ENCODE measurements at places on chromosomes 16 and 17. TPM values are rescaled to one million over a fixed set of nuclear protein-coding genes. Genes with fewer than 3 reads are reported as not detected.

DNA sequence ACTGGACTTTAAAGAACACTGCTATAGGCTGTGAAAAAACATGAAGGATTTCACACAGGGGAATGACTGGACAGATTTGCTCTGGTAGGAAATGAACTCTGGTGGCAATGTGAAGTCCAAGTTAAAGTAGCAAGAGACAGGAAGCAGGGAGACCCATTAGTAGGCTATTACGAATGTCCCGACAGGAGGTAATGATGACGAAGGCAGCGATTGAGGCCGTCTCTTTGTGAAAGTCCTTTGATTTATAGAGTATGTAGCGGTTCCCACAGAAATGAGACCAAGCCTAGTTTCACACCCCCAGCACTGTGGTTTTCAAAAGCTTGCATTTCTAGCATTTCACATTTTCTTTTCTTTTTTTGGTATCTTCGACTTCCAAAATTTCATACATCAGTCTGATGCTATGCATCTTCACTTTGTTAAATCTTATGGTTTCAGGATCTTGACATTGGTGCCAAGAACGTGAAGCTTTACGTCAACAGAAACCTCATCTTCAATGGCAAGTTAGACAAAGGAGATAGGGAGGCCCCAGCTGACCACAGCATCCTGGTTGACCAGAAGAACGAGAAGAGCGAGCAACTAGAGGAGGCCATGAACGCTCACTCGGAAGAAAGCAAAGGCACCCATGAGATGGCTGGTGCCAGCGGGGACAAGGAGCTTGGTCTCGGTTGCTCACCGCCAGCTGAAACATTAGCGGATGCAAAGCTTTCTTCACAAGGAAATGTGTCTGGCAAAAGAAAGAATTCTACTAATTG, 189.8 kb downstream of the KATNIP start:
- DNase-seq: no peak

DNA sequence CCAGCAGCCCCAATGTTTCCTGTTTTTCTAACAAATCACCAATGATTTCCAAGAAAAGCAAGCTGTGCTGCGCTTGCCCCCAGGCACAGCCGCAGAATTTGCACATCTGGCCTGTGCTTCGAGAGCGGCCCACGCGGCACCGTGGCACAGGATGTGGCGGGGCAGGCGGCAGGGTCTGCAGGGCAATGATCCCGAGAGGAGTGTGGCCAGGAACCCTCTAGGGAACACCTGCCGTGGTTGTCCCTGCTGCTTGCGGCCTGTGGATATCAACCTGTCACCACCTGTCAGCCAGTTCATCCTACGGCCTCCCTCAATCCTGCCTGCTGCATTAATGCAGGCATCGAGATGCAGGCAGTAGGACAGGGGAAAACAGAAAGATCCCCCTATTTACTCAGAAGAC, 24.0 kb downstream of the PIK3R5 start:
- no peak for DNase-seq

GRCh38 chr16:6341981-6342380, 990.7 kb upstream of the RBFOX1 start:
- DNase-seq: no peak

GRCh38 chr16:47693226-47693625, 232.1 kb downstream of the PHKB start:
- DNase-seq: no peak

GRCh38 chr17:27575912-27576252, 55.1 kb upstream of the LGALS9 start:
- DNase-seq: no peak

GRCh38 chr17:2797637-2798036, 1.4 kb downstream of the RAP1GAP2 start:
- no peak for DNase-seq

DNA sequence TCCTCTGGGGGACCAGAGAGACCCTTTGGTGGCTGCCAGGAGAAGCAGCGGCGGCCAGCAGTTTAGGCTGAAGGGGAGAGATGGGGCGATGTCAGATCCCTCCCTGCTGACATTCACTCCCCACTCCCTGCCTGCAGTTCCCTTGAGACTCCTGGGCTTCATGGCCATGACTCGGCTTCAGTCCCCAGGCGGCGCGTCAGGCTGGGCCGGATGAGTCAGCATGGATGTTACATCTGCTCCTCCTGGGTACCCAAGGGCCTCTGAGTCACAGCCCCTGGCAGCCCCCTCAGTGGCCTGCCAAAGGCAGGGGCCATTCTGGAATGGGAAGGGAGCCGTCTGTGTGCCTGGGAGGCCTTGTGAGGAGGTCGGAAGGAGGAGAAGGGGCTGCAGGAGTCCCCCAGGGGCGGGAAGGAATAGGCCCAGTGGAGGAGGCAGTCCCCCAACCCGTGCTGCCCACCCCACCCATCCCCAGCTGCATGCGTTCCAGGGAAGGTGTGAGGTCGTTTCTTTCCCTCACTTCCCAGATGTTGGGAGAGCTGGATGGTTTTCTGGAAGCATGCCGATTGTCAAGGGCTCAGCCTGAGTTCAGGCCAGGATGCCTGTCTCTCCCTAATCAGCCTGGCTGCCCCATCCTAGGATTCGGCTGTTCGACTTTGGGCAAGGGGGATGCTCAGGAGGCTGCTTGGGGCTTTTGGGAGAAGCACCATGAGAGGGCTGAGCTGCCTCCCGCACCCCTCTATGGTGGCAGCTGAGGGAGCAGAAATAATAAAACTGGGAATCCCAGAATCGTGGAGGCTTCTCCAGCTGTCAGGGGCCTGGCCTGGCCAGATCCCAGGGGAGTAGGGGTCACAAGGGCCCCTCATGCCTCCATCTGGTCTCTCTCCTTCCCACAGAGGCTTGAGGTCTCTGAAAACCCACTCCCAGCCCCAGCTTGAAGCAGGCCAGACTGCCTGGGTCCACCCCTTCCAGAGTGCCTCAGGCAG, 9.7 kb downstream of the RHBDL3 start:
- DNase-seq: peak; percentile 67

- DNase-seq: no peak
Observed at GRCh38 chr16:84465154-84465553, 39.3 kb downstream of the MEAK7 start.

DNA sequence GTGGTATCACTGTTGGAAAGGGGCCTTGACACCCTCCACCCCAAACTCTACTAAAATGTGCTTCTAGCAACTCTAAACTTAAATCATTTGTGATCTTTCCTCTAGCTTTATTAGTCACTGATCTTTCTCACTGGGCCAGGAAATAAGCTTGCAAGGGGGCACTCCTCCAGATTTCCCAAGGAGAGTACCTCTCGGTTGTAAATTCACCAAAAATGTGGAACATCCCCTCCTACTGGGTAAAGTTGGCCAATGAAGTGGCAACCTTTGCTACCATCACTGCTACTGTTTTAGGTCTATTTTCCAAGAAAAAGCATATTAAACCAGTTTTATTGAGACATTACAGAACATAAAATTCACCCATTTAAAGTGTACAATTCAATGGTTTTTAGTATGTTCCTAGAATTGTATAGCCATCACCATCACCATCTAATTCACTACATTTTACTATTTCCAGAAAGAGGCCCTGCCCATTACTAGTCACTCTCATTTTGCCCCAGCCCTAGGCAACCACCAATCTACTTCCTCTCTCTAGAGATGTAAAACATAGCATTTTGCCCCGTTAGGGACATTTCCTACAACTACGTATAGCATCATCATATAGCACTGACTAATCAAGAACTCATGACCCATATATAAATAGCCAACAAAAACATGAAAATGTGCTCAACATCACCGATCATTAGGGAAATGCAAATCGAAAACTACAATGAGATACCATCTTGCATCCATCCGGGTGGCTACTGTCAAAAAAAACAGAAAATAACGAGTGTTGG, 44.6 kb upstream of the ADCY9 start:
- DNase-seq: peak; percentile 32

DNA sequence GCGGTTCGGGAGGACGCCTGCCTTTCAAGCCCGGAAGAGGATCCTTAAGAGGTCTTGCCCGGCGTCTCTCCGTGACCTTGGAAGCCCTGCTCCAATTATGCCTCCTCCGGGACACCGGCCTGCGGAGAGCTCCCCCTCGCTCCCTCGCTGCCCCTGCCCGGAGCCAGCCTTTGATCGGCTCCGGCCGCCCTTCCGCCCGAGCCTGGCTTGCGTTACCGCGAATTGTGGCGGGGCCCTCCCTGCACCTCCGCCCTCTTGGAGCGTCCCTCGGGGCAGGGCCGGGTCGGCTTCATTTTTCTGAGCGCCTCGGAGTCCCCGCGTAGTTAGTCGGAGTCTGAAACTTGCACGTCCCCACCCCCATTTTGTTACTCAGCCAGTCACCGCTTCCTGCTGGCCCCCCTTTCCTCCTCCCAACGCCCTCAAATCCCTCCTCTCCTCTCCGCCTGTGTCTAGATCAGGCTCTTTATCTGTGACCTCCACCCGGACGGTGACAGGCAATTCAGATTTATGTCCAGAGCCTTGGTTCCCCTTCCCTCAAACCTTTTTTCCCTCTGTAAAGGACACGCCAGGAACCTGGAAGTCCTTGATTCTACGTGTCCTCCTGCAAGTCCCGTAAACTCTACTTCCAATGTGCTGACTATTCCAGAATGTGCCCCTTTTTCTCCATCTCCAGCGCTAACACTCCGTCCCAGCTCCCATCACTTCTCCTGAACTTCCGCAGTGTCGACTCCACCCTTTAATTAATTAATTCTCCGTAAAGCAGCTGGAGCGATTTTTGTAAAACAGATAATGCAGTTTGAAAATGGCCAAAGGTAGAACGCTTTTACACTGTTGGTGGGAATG, 569 bp upstream of the RABEP2 start:
- peak; percentile 84 for DNase-seq

- no peak for DNase-seq
Observed at GRCh38 chr16:89705006-89705405, 3.5 kb upstream of the SPATA2L start.

DNA sequence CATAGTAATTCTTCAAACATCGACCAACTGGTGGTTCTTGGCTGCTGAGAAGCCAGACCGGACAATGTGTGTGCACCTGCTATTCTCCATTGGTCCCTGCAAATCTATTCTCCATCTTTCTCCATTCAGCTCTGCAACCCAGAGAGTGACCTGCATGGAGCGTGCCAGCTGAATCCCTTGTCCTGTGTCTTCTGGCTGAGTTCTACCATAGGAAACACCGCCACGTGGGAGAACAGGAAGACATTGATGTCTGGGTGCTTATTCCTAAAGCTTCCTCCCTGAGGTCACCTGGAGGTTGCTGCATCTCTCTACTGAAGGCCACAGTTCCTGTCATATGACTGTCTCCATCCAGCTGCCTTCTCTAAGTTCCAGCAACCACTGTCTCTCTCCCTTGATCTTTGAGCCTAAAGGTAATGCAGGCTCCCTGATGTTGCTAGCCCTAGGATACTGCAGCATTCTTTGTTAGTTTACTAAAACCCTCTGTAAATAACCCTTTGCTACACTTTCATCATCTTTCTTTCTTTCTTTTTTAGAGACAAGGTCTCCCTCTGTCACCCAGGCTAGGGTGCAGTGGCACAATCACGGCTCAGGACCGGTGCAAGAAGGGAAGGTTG, 10.6 kb upstream of the SMG1 start:
- no peak for DNase-seq

DNA sequence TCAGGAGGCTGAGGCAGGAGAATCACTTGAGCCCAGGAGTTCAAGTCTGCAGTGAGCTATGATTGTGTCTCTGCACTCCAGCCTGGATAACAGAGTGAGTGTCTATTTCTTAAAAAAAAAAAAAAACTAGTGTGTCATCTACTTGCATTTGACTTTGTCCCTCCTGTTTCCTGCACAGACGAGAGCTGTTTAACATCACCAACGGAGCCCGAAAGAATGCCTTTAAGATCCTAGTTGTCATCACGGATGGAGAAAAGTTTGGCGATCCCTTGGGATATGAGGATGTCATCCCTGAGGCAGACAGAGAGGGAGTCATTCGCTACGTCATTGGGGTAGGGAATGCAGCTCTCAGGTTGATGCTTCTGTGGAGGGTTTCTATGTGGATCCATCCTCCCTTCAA, 13.4 kb downstream of the ITGAM start:
- DNase-seq: no peak

DNA sequence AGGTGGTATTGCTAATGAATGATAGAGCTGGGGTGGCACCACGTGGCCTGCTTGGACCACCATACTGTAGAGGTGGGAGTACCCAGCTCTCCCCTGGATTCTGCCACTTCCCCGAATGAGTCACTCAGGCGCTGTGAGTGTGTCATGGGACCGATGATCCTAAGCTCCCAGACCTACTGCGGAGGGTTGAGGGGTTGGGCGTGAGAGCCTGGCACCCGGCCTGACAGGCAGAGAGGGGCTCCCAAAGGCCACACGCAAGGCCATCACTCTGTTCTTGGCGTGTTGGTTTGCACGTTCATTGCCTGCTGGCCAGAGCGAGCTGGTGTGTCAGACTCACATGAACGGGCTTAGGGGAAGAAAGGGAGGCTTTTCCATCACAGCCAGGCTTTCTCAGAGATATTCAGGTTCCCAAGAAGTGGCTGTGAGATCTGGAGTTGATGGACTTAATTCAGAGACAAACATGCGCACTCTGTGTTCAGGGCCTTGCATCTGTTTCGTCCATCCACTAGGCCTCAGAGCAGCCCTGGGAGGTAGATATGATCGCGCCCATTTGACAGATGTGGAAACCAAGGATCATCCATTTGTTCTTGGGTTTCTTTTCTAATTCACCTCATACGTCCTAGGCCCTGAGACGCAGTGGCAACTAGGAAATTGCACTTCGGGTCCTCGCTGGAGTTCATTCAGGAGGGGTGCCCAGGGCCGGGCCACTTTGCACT, 41.4 kb downstream of the CMIP start:
- DNase-seq: peak; percentile 98

- DNase-seq: no peak
Observed at GRCh38 chr17:36936455-36937000, 747 bp upstream of the LHX1 start.

- no peak for DNase-seq
Observed at GRCh38 chr17:65060631-65061254, 4.2 kb upstream of the GNA13 start.

GOSR2 gene
- 49.3 TPM for total RNA-seq

CCL16 gene
- not detected for total RNA-seq

KIF19 gene
- not detected for total RNA-seq

ST6GALNAC2 gene
- not detected for total RNA-seq

TNP2 gene
- total RNA-seq: not detected

TP53TG3C gene
- total RNA-seq: not detected

HOXB3 gene
- total RNA-seq: 9.7 TPM

WNK4 gene
- 0.45 TPM for total RNA-seq
